ENCODE measurements at places on chromosomes 5 and 9. TPM values are rescaled to one million over a fixed set of nuclear protein-coding genes. Genes with fewer than 3 reads are reported as not detected.

DNA sequence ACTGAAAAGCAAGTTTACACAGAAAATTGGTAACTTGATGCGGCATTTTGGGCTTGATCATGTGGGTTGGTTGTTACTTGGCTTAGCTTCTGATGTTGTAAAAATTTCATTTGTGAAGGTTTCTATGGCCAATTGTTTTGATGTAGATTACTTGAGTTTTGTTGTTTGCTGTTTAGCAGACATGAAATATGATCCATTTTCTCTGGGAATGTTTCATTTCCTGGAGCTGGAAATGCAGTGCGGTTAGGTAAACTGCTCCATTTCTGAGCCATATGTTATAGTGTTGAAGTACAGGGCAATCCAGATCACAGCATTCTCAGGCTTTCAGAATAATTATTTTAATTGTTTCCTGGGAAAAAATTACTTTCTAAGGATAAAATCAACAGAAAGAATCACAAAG, 396.9 kb downstream of the ENC1 start:
- DNase-seq: no peak

DNA sequence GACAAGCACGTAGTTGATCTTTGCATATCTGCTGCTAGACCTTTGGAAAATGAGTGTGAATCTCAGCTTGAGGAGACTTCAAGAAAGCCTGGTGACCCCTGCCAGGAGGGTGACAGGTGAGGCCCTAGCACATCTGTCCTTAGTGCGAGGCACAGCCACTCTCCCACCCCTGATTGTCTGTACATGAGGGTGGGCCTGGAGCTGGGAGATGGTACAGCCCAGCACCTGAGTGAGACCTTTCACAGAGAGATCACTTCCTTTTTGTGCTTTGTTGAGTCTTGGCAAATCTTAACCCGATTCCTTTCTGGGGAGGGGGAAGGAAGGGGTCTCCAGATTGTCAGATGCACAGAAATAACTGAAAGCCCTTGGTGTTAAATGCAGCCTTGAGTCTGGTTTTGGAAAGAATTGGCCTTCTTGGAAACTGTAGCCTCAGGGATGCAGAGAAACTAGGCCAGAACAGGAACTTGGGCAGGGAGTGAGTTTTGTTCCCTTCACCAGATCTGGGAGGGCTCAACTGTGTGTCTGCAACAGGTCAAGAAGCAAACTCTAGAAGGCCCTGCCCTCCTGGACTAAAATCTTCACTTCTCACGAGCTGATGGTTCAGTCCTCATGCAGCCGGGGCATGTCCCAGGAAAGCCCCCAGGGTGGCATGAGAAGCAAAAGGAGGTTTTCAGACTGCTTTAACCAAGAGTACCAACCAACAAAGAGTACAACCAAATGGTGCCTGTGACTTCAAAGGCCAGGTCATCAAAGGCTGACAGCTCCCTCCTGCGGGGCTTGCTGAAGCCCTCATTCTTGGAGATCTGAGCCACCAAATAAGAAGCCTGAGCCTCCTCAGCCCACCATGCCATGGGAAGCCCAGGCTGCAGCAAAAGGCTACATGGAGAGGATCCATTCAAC, 20.8 kb upstream of the SEMA4D start:
- no peak for DNase-seq

DNA sequence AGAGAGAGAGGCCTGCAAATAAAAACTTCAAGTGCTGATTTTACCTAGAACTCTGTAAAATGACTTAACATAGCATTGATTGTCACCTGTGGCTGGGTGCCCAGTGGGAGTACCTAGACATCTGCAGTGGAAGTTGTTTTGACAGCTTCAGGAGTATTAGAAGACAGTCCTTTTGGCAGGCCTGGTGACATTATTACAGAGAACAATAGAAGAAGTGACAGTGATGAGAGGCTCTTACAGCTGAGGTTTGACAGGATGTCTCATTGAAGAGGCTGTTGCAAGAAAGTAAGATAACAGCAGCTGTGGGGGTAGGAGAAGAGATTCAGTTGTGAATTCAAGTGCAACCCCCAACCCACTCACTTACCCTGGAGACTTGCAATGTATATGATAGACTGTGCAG, 27.9 kb upstream of the MUSK start:
- DNase-seq: no peak

GRCh38 chr5:6572825-6573380, 59.9 kb downstream of the NSUN2 start:
- DNase-seq: no peak

GRCh38 chr5:138869763-138870500, 5.2 kb downstream of the LRRTM2 start:
- no peak for DNase-seq

DNA sequence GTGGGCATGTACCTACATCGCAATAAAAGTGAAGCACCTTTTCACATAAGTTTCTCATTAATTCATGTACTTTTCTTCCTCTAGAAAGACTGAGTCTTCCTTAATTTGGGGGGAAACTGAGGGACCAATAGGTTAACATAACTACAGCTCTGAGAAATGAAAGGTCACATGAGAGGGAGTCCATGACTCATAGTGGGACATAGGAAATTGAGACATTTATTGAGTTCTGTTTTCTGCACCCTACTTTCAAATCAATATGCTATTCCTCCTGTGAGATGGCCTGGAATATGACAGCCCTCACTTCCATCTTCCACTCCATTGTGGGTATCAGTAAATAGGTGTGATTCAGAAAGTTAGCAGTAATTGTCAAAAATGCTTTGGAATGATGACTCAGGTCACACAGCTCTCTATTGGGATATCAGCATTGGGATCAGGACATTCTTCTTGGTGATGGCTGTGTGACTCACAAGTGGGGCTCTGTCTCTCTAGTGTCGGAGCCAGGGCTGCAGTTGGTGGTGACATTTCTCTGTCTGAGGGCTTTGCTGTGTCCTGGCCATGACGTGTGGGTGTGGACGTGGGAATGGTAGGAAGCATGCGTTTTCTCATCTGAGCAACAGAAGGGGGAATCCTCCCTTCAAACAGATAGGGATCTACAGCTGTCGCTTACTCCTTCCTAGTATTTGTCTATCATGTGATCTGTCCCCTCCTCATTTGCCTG, 125.0 kb downstream of the TRIO start:
- no peak for DNase-seq

DNA sequence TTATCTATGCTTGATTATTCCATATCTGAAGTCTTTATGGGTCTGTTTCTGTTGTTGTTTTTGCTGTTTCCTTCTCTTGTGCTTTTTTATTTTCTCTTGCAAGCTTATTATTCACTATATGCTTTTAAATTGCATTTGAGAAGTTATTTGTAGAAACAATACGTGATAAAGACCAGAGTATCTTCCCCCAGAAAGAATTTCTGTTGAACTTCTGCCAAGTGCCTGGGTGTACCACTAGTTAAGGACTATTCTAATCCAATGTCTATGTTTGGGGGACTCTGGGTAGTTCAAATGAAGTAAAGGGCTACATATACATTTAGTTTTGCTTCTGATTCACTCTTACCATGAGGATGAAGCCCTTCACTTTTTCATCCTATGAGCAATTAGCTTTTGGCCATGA, 54.3 kb downstream of the SLF1 start:
- no peak for DNase-seq

- no peak for DNase-seq
Measured at GRCh38 chr9:28792716-28793115, 1219.4 kb upstream of the C9orf72 start.

- DNase-seq: no peak
Measured at GRCh38 chr5:4255441-4255840, 659.8 kb downstream of the IRX1 start.

DNA sequence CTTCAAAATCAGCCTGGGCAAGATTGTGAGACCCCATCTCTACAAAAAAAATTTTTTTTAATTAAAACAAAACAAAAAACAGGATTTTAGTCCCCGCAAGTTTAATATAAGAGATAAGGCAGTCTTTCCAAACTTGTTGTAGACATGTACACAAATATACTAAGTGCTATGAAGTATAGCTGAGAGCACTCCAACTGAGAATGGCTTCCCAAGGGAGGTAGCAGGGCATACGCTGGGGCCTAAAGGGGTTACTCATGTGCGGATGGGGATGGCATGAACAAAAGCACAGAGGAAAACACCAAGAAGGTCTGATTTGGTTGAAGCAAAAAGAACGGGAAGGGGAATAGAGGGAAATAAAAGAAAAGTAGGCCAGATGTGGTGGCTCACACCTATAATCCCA, 21.1 kb downstream of the SAR1B start:
- no peak for DNase-seq

DNA sequence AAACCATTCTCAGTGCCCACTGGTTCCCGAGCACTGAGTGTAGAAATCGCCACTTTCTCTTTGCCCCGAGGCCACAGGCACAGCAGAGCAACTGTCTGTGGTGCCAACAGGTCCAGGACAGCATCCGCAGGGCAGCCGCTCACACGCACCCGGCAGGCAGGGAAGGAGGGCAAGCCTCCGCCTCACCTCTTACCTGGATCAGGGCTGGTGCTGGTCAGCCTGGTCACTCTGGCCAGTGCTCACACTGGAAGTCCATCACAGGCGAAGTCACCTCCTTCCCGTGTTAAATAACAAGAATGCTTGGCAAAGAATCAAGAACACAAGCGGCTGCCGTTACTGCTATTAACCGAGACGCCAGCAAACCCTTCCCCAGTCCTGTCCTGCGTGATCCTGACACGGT, 13.7 kb downstream of the DIPK1B start:
- no peak for DNase-seq

GRCh38 chr9:38662763-38663593, 42.6 kb upstream of the ANKRD18A start:
- DNase-seq: peak; percentile 5

DNA sequence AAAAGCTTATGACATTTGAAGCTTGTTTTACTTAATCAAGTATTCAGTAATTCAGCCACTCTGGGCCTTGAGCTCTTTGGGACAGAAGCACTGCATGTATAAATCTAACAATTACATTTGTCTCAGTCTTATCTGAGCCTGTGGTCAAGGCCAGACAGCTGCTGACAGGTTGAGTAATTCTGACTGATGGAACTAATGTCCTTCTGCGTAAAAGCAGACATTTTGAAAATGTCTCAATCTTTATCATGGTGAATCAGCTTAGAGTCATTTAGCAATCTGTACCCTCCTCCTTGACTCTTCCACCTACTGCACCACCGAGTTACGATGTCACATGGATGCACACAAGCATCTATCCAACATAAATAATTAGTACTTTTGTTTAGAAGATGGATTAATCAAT, 400.0 kb downstream of the ARRDC3 start:
- no peak for DNase-seq

GRCh38 chr9:98367371-98367900, 112.0 kb upstream of the TBC1D2 start:
- DNase-seq: no peak

DNA sequence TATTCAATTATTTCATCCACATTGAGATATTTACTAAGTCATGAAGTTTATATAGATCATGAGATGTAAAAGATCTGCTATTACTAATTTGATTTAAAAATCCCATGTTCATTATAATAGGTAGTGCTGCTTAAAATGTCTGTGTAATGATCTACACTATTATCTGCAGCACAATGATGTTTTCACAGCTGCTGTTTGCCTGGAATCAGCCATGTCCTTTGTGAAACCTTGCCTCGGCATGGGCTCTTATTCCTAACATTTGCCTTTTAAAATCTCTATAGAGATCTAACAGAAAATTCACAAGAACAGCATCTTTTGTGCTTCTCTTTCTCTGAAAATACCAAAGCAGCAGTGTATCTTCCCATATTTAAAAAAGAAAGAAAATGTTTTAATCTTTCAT, 444.6 kb downstream of the PTPRD start:
- DNase-seq: no peak

DNA sequence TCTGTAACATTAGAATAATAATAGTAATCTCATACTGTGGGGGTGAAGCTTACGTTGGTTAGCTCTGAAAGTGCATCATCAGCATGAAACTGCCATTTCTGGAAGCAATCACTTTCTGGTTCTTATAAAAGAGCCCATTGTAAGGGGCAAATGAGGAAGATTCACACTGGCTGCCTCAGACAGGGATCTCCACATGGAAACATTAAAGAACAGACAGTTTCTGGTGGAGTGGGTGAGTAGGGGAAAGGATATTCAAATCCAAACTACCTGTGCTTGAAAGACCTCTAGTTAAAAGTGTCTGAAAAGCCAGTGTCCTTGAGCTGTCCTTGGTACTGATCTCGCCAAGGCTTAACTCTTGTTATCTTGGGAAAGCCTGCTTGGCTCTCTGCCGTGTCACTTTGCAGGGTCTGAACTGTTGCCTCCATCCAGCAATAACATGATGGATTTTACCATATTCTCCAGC, 19.1 kb upstream of the SLC31A2 start:
- no peak for DNase-seq

- DNase-seq: no peak
Measured at GRCh38 chr9:79220251-79220650, 351.5 kb upstream of the TLE4 start.

DNA sequence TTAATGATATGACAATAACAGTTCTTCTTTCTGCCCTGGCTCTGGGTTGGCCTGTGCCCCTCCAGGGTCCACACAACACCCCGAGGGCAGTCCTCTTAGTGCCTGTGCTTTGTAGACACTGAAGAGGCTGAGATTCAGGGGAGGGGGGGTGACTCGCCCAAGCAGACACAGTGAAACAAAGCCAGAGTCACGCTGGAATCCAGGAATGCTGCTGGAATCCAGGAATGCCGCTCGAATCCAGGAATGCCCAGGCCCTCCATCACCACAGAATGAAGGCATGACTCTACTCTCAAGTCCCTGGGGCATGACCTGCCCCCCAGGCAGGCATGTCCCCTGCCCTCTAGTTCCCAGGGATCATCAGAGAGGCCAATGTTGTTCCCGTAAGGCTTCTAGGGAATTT, 73.1 kb downstream of the LRSAM1 start:
- no peak for DNase-seq

- DNase-seq: no peak
Measured at GRCh38 chr9:102950346-102950745, 44.8 kb upstream of the CYLC2 start.

DNA sequence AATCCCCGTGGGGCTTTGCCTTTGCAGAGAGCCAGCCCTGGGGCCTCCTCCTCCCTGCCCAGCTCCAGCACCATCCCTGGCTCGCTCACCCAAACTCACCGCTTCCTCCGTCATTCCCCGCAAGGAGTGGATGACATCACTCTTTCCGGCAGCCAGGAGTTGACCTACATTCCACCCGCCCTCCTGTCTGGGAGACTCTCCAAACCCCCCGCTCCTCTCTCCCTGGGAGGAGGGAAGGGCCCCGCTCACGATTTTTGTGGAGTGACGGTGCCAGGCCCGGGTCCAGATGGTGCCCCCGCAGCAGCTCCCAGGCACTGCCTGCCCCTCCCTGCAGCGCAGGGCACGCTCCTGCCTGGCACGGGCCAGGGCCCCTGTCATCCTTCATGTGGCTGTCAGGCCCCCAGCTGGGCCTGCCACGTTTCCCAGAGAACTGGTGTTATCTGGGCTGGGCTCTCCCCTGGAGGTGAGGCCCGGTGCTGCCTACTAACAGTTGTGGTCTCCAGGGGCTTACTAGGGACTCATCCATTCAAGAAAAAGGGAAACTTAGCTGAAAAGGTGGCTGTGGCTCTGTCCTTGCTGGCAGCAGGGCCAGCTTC, 52.3 kb downstream of the NTNG2 start:
- DNase-seq: peak; percentile 36

The SH2D3C gene
- 16.5 TPM for polyA plus RNA-seq

The SOX30 gene
- 0.42 TPM for polyA plus RNA-seq

The CCL19 gene
- not detected for polyA plus RNA-seq

The BOD1 gene
- polyA plus RNA-seq: 72.1 TPM

The LCN1 gene
- polyA plus RNA-seq: not detected

The ACOT12 gene
- 0.22 TPM for polyA plus RNA-seq

The TLX3 gene
- not detected for polyA plus RNA-seq

The FAM120A gene
- polyA plus RNA-seq: 56.3 TPM

The GAS1 gene
- polyA plus RNA-seq: 64.7 TPM

The FOXE1 gene
- polyA plus RNA-seq: not detected

The BAAT gene
- polyA plus RNA-seq: 1.7 TPM

The ECSCR gene
- 29.8 TPM for polyA plus RNA-seq

The FCN2 gene
- polyA plus RNA-seq: 0.16 TPM

The CHSY3 gene
- 4.0 TPM for polyA plus RNA-seq

The MUSK gene
- 14.6 TPM for polyA plus RNA-seq

The NTRK2 gene
- polyA plus RNA-seq: 17.6 TPM

All from forelimb muscle (tissue), 1 donor.